ENCODE measurements at places on chromosomes 7 and 10. TPM values are rescaled to one million over a fixed set of nuclear protein-coding genes. Genes with fewer than 3 reads are reported as not detected.

DNA sequence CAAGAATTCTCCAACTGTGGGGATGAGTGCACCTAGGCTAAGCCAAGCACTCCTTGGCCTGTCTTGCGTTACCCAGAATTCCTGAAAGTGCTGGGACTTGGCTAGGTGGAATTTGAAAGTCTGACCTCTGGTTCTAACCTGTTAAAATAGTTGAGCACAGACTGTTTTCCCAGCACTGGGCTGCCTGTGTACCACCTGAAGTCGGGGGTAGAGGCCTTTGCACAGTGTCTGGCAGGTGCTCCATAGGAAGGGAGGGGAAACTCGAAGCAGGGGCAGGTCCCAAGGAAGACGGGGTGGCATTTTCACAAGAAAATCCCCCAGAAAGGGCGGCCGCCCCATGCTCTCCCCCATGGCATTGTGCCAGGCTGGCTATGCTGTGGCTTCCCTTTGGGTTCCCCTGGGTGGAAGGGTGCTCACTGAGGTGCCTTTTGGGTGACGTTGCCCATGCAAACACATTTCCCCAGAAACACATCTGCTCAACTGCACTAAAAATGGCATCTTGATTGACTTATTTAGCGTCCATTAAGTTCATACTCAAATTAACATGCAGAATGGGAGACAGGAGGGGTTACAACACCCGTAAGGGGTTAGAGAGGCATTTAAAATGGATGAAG, 62.9 kb downstream of the SYPL1 start:
- no peaks in the 10 kb centered on the region for H3K36me3 ChIP-seq
- no peaks in the 10 kb centered on the region for H3K27me3 ChIP-seq
- no peak for DNase-seq
- no peak overlapping the region for H3K4me3 ChIP-seq
- no peak overlapping the region for H3K27ac ChIP-seq
- H3K4me1 ChIP-seq = no peaks in the 10 kb centered on the region

DNA sequence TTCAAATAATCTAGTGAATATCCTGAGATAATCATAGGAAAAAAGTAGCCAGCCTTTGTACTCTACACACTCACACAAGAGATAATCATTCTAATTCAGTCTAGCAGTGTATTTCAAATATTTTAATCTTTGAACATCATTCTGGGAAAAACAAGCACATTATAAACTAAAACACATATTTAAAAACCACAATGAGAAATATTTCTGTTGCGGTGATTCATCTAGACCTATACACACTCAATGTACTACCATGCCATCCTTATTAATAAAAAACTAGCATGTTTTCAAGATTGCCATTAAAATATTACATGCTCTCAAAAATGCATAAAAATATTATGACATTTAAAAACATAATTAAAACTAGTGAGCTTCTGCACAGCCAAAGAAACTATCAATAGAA, 11.8 kb downstream of the COG5 start:
- H3K27ac ChIP-seq = no peak overlapping the region
- DNase-seq = no peak
- H3K4me1 ChIP-seq = peaks cover 51% of the 10 kb centered on the region

GRCh38 chr10:77865580-77866324, 60.8 kb downstream of the DLG5 start:
- no peaks in the 10 kb centered on the region for H3K36me3 ChIP-seq
- H3K27ac ChIP-seq = no peak overlapping the region
- no peak for DNase-seq
- H3K27me3 ChIP-seq = no peaks in the 10 kb centered on the region
- H3K4me3 ChIP-seq = no peak overlapping the region

DNA sequence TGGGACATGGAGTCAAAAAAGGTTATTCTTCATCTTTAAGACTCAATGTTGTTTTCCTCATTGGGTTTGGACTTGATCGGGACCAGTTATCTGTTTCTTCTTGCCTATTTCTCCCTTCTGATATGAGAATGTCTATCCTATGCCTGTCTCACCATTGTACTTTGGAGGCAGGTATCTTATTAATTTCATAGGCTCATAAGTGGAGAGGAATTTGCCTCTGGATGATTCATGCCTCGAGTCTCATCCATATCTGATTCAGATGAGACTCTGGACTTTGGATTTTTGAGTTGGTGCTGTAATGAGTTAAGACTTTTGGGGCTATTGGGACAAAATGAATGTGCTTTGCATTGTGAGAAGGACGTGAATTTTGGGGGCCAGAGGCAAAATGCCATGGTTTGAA, 36.2 kb upstream of the CCDC7 start:
- no peak overlapping the region for H3K4me3 ChIP-seq
- H3K4me1 ChIP-seq = peaks cover 9% of the 10 kb centered on the region
- DNase-seq = no peak
- H3K27me3 ChIP-seq = no peaks in the 10 kb centered on the region
- H3K36me3 ChIP-seq = no peaks in the 10 kb centered on the region
- H3K27ac ChIP-seq = no peak overlapping the region

The EBLN1 gene
- not detected for total RNA-seq

The AKR1B1 gene
- total RNA-seq = 103 TPM

All from activated naive CD4-positive, alpha-beta T cell treated with anti-CD3 and anti-CD28 coated beads for 36 hours (primary cell).